ENCODE measurements at places on chromosomes 1 and 21. TPM values are rescaled to one million over a fixed set of nuclear protein-coding genes. Genes with fewer than 3 reads are reported as not detected.

MROH9 gene
- not detected for total RNA-seq

DNA sequence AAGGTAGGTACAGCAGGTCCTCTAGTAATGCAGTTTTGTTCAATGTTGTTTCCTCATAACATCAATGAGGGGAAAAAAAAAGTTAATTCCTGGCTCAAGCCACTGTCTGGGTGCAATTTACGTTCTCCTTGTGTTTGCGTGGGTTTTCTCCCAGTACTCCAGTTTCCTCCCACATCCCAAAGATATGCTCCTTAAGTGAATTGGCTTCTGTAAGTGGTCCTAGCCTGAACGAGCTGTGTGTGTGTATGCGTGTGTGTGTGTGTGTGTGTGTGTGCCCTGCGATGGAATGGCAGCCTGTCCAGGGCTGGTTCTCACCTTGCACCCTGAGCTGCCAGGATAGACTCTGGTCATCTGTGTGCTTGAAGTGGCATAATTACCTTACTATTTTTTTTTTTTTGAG lies 332.0 kb downstream of the PDE4B start:
- H3K4me1 ChIP-seq: no peaks in the 10 kb centered on the region
- H3K27ac ChIP-seq: no peak overlapping the region
- H3K4me3 ChIP-seq: no peak overlapping the region
- H3K36me3 ChIP-seq: no peaks in the 10 kb centered on the region

KRTAP10-12 gene
- total RNA-seq: not detected

DNA sequence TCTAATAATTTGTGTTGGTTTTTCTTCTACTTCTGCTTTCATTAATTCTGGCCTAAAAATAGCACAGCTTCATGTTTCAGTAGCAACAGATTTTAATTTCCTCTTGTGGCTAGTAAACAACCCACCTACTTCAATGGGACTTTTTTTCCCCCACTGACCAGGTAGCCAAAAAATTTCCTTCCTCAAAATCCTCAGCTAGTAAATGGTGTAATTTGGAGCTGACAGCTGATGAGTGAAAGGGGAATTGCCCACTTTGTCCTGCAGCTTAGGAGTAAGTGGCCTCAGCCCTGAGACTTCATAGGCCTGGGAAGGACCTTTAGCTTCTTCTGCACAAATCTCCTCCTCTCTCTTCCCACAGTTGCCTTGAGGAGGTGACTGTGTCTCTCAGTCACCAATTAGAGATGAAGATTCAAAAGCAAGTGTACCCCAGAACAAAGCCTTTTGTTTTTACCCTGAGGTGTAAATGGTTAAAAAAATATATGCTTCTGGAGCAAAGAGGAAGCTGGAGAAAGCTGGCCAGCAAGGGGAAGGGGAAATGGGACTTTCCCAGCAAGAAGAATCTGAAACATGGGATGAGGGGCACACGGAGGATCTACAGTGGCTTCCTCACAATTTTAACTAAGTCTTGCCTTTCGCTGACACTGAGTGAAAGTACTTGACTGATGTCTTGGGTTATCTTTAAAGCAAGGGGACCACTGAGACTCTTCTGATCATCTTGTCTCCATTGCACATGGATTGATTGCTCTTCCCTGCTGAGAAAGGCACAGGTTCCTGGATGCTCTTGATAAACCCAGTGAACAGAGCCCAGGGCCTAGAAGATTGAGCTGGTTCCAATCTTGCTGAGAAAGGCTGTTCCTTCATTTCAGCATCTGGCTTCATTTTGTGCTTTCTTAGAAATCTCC lies 35.8 kb upstream of the VCAM1 start:
- no peaks in the 10 kb centered on the region for H3K36me3 ChIP-seq
- DNase-seq: no peak
- H3K4me1 ChIP-seq: no peaks in the 10 kb centered on the region
- H3K27me3 ChIP-seq: no peaks in the 10 kb centered on the region

VANGL2 gene
- total RNA-seq: 0.96 TPM
